ENCODE measurements at places on chromosomes 7 and 10.

GRCh38 chr7:82945056-82945455 lies 217.6 kb downstream of the PCLO start:
- DNase-seq, result no peak

DNA sequence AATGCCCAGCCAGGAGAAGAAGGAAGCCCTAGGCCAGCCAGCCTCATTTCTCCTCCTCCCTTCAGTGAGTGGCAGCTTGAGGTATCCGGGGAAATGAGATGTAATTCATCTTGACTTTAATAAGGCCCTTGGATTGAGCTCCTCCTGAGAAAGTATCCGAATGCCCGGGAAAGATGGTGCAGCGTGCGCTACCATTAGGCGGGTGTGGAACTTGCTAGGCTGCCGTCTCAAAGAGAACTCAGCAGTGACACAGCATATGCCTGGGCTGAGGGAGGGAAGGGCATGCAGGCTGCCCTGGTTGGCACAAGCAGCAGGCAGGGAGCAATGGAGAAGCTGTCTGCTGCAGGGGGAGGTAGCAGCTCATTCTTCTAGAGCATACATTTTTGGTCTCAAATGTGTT lies 659.8 kb upstream of the FOXK1 start:
- DNase-seq, result no peak

DNA sequence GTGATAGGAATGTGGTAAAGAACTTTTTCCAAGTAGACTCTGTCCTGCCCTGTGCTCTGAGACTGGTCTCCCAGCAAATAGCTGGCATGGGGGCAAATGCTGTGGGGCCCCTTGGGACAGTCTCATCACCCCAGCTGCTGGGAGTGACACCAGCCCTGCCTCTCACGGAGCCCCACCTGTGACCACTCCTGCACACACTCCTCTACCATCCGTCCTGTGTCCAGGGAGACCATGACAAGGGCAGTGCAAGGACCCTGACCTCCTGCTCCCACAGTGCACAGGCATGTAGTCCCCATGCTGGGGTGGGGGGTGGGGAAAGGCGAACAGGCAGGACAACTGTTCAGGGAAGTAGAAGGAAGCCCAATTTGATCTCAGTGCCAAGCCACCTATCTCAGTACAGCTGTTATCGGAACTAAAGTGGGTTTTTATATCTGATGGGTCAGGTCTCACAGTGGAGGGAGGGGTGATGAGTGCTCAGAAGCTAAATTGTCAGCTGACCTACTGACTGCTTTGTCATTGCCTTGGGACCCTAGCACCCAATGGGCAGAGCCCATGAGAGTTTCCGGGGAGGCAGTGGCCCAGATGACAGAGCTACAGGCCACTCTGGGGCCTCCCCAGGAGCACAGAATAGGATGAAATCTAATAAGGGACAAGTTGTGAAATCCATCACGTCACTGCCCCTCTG lies 24.5 kb downstream of the VSTM4 start:
- no peak for DNase-seq

GRCh38 chr7:71322201-71322600 lies 190.3 kb downstream of the GALNT17 start:
- DNase-seq, result no peak
